ENCODE measurements at places on chromosomes 11 and 22.
A peak's percentile ranks its signal among the peaks of the same experiment; 100 is the strongest.

GRCh38 chr11:103993507-103993906 is 42.9 kb upstream of the DDI1 start:
- no peak for DNase-seq

- no peak for DNase-seq
Measured at GRCh38 chr22:45949891-45950290, 27.1 kb downstream of the WNT7B start.

- DNase-seq: peak; percentile 12
Measured at GRCh38 chr11:5291207-5291838, 10.4 kb downstream of the OR51B4 start.

DNA sequence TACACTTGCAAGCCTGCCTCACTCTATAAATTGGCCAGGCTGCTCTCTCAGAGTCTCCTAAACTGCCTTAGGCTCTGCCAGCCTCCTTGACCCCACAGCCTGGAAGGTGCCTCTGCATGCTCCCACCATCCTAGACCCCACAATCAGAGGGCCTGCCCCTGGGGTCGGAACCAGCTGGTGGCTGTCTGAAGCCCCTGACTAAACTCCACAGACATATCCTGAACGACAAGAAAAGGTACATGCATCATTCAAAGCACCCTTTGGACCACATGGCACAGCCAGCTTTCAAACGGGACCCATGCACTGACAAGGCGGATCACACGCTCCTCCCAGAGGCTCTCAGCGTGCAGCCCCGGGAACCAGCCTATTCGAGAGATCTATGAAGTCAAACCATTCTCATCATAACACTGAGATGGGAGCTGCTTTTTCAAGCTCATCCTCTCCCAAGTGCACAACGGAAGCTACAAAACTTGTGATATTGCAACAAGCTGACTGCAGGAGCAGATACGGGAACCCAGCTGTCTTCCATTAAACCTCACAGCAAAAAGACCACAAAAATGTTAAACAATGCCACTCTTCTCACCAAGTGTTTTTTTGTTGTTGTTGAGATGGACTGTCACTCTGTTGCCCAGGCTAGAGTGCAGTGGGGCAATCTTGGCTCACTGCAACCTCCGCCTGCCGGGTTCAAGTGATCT is 8.1 kb downstream of the SHANK2 start:
- DNase-seq: peak; percentile 66

DNA sequence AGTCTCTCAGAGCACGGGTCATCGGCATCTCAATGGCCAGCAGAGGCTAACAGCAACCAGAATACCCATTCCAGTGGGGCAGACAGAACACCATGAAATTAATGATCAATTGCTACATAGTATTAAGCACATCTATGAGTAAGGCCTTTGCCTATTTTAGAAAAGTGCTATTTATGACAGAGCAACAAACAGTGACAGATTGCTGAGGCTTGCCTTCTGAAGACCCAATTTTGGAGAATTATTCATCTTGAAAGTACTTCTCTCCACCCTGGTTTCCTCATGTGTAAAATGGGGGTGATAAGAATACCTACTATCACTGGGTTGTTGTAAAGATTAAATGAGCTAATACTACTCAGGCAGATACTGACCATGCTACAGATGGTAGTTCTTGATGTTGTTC is 232.7 kb downstream of the TENM4 start:
- no peak for DNase-seq

DNA sequence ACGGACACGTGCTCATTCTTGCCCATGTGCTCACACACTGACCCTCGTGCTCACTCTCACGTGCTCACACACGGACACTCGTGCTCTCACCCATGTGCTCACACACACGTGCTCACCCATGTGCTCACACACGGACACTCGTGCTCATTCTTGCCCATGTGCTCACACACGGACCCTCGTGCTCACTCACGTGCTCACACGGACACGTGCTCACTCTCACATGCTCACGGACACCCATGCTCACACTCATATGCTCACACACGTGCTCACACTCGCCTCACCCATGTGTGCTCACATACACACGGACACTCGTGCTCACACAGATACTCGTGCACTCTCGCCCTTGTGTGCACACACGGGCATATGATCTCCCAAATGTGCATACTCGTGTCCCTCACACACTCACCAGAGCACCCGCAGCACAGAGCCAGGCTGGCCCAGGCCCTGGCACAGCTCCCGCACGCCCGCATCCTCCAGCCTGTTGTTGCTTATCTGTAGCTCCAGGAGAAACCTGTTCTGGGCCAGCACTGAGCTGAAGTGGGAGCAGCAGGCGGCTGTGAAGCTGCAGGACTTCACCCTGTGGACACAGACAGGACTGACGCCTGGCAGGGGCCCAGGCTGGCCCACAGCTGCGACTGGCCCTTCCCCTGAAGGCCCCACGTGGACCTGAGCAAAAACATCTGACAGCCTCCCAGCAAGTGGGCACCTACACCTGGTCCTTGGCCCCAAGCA is 9.3 kb downstream of the RNH1 start:
- DNase-seq: no peak

DNA sequence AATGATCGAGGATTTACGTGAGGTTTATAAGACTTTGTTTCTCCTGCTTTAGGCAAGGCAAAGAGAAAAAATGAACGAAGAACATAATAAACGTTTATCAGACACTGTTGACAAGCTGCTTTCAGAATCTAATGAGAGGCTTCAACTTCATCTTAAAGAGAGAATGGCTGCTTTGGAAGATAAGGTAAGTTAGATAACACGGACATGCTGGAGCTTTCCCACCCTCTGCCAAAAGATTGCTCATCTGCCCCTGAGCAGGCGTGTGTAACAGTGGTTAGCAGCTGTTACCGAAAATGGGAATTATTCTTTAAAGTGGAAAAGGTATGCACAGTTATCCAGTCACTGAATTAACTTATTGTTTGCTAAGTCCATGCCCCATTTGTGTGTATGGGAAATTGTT is 62.8 kb upstream of the CTTN start:
- no peak for DNase-seq

DNA sequence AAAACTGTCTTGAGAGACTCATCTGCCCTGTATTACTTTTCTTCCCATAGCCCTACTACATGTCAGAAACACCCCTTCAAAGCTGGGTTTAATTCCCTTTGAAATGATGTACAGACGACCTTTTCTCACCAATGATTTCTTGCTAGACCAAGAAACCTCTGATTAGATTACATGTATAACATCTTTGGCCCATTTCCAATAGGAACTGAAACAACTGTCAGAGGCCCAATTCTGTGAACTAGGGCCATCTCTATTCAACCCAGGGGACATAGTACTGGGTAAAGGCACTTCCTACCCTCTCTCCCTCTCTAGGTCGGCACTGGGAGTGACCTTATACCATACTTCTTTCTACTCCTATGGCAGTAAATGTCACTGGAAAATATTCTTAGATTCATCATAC is 19.4 kb downstream of the NPAT start:
- no peak for DNase-seq

DNA sequence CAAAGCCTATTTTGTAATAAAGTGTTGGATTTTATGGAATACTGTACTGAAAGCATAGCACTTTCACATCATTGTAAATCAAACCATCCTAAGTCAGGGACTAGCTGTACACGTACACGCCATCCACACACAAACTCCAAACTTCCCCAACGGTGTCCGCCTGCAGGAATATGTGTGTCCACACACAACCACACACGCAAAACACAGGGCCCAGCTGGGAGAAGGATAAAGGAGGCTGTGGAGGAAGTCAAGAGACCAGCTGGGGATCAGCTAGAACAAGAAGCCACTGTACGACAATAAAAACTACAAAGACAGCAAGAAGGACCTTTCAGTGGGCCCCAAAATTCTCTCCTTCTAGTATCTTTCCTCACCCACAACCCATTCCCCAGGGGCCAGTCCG is 1.6 kb downstream of the TRIM29 start:
- DNase-seq: no peak

GRCh38 chr11:62996271-62996670 is 11.5 kb upstream of the SLC22A6 start:
- DNase-seq: no peak

- DNase-seq: no peak
Measured at GRCh38 chr11:55172734-55173415, 89.1 kb upstream of the TRIM48 start.

DNA sequence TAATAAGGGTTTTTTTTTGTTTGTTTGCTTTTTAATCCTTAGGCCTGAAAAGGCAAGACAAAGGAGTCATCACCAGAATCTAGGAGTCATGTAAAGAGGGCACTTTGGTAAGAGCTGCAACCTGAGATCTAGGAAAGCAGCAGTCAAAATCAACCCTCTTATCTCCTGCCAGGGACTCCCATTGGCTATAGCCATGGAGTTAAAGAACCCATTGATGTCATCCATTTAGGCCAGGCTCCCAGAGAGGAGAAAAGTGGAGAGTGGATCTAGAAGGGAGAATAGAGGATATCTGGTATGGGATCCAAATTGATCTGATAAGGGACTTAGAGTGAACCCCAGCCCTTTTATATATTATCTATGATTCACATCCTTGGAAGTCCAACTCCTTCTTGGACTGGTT is 35.9 kb downstream of the ZNF215 start:
- no peak for DNase-seq

- peak; percentile 76 for DNase-seq
Measured at GRCh38 chr11:8870411-8871170, 40.4 kb upstream of the AKIP1 start.

DNA sequence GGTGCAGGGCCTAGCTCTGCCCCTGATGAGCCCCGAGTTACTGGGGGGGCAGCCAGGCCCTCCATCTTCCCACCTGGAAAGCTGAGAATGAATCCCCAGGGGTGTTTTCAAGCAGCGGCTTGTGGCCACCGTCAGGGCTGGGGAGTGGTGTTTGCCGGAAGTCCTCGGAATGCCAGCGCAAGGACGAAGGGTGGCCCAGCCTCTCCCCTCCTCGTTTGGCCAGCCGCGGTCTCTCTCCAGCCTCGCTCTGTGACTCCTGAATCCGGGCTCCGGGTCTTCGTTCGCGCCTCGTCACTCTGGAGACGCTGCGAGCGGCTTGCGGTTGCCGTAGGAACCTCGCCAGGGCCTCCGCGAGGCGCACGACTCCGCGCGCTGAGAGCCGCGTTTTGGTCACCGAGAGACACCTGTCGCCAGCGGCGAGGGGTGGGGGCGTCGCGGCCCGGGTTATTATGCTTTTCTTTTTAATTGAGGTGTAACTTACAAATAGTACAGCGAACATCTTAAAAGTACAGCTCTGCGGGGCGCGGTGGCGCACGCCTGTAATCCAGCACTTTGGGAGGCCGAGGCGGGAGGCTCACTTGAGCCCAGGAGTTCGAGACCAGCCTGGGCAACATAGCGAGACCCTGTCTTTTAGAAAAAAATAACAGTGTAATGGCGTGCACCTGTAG is 6.3 kb upstream of the KDELR3 start:
- peak; percentile 88 for DNase-seq

DNA sequence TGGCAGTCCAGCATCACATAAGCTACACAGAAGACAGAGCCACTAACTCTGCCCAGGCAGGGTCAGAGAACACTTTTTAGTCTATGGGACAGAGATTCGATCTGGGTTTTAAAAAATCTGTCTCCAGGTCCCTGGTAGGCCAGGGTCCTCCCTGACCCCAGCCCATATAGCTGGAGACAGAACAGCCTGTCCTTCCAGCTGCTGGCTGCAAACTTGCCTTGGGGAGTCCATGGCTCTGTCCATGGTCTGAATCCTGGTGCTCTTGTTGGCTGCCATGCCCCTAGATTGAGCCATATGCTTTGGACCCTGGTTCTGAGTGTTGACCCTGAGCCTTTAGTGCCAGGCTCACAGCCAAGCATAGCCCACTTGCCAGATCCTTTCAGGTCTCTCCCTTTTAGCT is 13.3 kb upstream of the LIPT2 start:
- DNase-seq: no peak

DNA sequence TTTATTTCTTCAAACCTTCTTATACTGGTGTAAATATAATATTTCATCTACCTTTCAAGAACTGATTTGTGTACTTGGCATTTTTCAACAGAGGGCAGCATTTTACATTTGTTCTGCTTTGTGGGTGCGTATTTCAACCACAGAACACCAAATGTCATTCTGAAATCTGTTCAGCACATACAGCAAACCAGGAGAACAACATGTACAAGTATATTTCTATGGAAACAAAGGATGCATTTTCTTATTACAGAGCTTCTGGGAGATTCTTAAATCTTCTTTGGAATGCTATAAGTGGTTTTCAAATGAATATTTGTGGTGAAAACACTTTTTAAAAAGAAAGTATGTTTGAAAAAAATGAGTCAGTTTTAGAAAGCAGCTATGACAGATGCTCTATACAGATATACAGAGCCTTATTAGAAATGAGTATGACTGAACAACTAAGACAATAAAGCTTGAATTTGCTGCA is 946.0 kb downstream of the FAM181B start:
- DNase-seq: no peak

DNA sequence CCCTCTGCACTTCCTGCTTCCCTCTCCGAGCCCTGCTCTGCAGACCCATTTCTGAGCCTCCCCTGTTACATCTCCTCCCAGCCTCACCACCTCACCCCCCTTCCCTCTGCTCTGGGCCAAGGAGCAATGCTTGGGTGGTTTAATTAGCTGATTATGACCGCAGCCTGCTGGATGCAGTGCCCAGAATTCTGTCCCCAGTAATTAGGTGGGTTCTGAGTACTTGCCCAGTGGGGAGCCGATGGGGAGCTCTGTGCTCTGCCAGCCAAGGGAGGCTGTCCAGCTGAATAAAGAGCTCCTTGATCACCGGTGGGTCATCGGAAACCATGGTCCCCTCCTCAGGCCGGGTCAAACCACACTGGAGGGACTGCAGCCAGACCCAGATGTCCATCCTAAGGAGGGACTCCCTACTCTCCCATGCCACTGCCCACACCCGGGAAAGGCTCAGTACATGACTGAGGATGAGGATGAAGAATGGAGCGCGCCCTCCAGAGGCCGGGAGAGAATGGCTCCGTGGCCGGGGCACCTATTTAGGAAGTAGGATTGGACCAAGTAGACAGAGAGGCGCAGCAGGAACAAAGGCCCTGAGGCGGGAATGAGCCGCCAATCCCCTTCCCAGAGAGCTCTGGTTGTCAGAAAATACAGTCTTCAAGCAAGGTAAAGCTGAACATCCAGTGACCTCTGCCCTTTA is 9.1 kb downstream of the ARRB1 start:
- no peak for DNase-seq

GRCh38 chr11:12469451-12469850 is 92.1 kb downstream of the PARVA start:
- peak; percentile 50 for DNase-seq

DNA sequence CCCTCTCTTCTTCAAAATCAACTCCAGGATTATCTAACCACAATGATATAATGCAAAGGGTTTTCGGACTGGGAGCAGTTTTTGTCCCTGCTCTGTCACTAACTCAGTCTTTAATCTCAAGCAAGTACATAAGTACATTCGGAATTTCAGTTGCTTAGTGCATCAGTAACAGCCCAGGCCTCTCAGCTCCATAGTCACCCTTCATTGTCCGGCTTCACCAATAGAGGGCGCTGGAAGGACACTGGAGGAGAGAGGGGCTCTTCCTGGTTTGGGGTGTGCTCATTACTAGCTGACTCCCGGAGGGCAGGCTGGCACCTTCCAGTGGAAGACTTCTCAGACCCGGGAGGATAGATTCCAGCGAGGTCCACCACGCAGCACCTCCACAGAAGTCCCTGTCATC is 90.4 kb upstream of the PDGFD start:
- peak; percentile 16 for DNase-seq

GRCh38 chr11:131302836-131303235 is 67.6 kb upstream of the NTM start:
- no peak for DNase-seq

Data from AG20443 (cell line).